ENCODE measurements at places on chromosomes 3 and 15.

DNA sequence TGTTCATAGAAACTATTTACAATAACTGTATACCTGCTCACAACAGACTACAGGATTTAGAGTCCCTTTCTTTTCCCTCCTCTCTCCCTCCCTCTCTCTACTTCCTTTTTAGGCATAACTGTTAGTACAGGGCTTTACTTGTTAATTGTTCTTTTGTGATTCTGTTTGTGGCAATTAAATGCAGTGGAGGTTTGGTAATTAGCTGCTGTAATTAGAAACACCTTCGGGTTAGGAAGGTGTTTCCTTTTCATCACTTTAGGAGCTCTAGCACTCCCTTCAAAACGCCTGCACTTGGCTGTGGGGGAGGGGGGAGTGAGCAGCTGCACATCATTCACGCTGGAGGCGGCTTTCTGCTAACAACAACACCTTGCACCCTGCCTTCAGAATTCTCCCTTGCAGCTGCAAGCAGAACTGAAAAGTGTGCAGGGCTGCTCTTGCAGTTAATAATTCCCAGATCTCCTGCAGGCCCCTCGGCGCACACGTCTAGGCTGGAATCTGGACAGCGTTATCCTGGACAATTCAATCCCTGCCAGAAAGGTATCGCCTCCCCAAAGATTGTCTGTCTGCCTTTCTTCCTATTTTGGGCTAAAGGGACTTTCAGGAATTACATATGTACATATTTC, 242.6 kb upstream of the RGMA start:
- no peak for DNase-seq

GRCh38 chr3:84692261-84692660, 266.5 kb upstream of the CADM2 start:
- DNase-seq: no peak

DNA sequence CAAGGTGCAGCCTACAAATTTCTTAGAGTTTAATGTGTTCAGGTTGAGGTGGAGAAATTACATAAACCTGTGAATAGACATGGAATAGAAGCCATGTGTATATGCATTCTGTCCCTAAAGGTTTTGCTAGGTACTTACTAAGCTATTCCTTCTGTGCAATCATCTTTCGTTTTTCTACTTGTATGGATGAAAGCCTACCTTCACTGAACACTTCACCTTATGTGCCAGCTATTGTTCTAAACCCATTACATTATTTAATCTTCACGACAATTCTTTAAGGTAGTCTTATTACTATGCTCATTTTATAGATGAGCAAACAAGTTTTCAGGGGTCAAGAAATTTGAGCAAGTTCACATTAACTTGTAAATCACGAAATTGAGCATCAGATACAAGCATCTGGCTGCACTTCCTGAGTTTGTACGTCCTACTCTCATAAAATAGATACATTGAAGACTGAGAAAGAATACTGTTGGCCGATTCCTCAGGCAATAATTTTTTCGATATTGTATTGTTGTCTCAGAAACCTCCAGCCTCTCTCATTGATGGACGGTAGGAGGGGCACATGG, 635 bp upstream of the RCN2 start:
- DNase-seq: no peak

DNA sequence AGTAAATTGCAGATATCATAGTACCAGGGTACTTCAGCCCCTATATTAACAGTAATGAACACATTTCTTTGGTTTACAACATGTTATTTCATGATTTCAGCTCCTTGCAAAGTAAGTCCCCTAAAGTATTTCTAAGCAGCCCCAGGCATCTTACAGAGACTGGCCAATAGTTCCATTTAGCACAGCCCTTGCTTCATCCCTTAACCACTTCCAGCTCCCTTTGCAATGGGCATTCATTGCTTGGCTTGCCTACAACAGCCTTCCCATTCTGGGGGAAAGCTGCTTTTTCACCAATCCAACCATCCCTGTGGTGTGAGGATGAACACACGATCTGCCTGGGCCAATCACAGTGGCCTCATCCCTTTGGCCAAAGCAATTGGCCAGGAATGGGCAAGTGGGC, 67.2 kb upstream of the XCR1 start:
- no peak for DNase-seq

Data from naive B cell (primary cell).